ENCODE measurements at places on chromosomes 2 and 18.

GRCh38 chr2:149645391-149645790, 57.8 kb upstream of the MMADHC start:
- DNase-seq: no peak

- no peak for DNase-seq
Observed at GRCh38 chr2:230933521-230934180, 8.6 kb upstream of the GPR55 start.

DNA sequence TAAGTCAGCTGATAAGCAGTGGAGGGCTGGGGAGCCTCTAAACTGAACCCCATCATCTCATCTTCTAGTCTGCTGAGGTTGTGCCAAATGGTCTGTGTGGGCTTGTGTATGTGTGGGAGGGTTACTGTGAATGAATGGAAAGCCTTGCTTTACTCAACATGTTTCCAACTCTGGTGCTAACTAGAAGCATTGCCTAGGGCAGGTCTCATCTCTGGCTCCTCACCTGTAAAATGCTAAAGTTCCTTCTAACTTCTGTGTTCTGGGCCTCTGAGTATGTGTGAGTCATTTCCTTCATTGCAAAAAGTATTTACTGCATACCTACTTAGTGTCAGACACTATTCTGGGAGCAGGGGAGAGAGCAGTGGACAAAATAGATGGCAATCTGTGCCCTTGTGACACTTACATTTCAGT, 1.3 kb downstream of the LIPG start:
- DNase-seq: no peak

- no peak for DNase-seq
Observed at GRCh38 chr2:17667898-17668297, 85.7 kb downstream of the SMC6 start.

DNA sequence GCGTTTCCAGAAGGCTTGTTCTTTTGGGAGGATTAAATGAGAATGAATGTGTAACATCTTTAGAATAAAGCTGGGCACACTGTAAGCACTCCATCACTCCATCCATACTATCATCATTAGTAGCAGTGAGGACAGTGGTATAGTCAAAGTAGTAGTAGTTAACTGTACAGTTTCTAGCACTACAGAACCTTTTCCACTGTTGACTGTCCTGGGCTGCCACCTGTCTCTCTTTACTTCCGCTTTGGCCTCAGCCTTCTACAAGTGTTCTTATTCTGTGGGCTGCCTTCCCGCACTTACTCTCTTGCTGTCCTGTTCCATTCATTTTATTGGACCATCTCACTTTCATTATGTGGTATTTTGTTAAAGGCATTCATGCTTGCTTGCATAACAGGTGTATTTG, 3.3 kb downstream of the SLC9A2 start:
- no peak for DNase-seq

- no peak for DNase-seq
Observed at GRCh38 chr2:130261970-130262760, 63.9 kb upstream of the TUBA3E start.

DNA sequence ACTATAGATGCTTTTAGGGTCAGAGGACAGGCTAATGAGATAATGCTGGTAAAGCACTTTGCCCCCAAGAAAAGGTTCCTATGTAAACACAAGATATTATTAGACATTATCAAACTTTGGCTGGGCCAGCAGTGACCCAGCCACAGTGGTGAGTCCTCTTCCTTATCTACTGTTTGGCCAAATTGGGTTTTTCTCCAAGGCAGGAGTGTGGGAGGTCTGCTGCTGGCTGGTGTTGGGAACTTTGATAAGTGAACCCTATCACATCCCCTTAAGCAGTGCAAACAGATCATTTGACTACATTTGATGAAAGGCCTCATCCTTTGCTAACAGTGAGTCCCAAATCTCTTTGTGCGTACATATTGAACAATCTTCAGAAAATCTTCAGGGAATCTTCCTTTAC, 16.2 kb downstream of the FZD7 start:
- no peak for DNase-seq

DNA sequence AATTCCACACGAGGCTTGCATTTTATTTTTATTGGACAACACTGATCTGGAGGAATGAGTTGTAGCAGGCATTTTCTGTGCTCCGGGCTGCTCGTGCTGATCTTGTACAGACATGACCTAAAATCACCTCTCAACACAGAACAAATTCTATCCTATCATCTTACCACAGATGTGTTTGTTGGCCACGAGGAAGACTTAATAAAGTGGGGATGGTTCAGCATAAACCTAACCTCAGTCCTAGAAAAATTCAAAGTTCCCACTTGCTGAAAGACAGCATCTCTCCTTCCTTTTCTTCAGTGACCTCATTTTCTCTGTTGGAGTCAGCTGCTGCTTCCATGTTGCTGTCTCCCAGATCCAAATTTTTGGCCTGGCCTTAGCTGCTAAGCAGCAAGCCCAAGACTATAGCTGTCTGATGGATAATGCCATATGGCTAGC, 45.3 kb downstream of the RBKS start:
- DNase-seq: peak; percentile 2

Data from cerebellar nuclear complex (tissue), 1 donor.